Small intestine (tissue), 16 donors: ENCODE measurements at places on chromosomes 5 and 9. TPM values are rescaled to one million over a fixed set of nuclear protein-coding genes. Genes with fewer than 3 reads are reported as not detected.

The C5orf63 gene
- polyA plus RNA-seq, result 4.9 TPM

The ANGPTL2 gene
- polyA plus RNA-seq, result 5.6 TPM

The PRR16 gene
- polyA plus RNA-seq, result 2.4 TPM

The PHF24 gene
- polyA plus RNA-seq, result 0.15 TPM

The SAXO1 gene
- polyA plus RNA-seq, result 0.01 TPM

The HMCN2 gene
- 10.6 TPM for polyA plus RNA-seq

The SNCAIP gene
- not detected for polyA plus RNA-seq

The MYMK gene
- not detected for polyA plus RNA-seq

The HAVCR1 gene
- not detected for polyA plus RNA-seq

The SLC6A3 gene
- polyA plus RNA-seq, result 0.30 TPM

The PCDHGC4 gene
- polyA plus RNA-seq, result not detected

The FOXI1 gene
- 0.09 TPM for polyA plus RNA-seq

The PCDHB5 gene
- 0.99 TPM for polyA plus RNA-seq

GRCh38 chr5:169904059-169904458, 76.2 kb downstream of the INSYN2B start:
- DNase-seq, result no peak

DNA sequence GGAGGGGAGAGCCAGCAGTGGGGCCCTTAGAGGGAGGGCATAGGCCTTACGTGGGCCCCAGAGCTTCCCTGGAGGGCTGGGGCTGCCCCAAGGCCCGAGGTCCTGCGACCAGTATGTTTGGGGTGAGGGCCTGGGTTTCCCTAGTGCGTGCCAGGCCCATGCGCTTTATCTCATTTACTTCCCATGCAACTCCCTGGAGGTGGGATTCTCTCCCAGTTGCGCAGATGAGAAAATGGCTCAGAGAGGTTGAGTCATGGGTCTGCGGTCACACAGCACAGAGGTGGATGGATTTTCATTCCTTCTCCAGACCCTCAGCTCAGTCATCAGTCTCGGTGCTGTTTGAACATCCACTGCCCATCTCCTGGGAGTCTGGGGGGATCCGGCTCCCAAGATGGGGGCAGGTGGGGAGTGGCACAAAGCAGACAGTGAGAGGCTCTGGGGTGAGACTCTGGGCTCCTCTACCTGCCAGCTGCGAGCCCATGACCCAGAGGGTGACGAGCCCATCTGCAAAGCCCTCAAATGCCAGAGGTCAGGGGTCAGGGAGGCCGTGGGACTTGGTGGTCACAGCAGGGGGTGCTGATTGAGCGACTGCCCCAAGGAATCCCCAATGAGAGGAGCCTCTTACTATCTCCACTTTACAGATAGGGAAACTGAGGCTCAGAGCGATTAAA, 171.2 kb downstream of the GAPVD1 start:
- no peak for DNase-seq

GRCh38 chr5:1032551-1033027, 24.0 kb downstream of the NKD2 start:
- no peak for DNase-seq

- no peak for DNase-seq
Observed at GRCh38 chr9:83714329-83714728, 6.6 kb upstream of the UBQLN1 start.

DNA sequence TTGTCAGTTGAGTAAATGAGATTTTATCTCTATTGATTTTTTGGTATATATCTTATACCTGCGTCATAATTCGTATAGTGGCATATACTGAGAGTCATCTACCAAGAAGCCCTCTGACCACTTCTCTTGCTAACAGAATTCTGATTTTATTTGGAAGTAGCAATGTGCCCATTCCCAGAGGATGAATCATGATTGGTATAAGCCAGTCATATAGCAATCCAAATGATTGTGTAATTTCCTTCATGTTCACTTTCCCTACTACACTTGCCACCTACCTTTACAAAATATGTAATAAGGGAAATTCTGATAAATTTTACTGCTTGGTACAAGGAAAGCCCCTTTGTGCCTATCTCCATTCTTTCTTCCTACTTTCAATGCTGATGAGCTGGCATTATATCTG, 16.1 kb upstream of the ZNF462 start:
- no peak for DNase-seq

DNA sequence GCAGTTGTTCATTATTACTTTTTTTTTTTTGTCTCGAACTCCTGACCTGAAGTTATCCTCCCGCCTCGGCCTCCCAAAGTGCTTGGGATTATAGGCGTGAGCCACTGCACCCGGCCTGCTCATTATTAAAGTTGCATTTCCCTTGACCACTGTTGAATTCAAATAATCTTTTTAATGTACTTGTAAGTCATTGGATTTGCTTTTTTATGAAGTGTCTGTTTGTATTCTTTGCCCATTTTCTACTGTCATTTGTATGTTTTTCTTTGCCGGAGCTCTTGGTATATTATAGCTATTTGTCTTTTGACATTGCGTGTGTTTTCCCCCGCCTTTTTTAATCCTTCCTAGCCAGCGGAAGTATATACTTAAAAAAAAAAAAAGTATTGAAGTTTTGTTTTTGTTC, 22.0 kb downstream of the LRRTM2 start:
- DNase-seq, result no peak

- DNase-seq, result no peak
Observed at GRCh38 chr5:35405938-35406337, 175.7 kb upstream of the PRLR start.

DNA sequence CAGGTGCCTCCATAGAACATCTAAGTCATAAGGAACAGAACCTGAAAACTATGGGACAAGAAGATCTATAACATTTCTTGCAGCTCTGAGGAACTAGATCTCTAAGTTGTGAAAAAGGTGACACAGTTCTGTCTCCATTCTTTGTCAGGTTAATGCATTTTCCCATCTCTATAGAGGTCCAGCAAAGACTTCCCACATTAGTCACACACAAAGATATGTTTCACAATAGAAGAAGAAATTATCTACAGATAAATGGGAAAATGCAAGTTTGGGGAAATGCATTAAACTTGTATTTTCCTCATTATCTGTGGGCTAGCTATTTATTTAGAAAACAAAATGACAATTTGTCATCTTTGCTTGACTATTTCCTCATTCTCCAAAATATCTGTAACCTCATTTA, 458.6 kb upstream of the PAPPA start:
- no peak for DNase-seq

DNA sequence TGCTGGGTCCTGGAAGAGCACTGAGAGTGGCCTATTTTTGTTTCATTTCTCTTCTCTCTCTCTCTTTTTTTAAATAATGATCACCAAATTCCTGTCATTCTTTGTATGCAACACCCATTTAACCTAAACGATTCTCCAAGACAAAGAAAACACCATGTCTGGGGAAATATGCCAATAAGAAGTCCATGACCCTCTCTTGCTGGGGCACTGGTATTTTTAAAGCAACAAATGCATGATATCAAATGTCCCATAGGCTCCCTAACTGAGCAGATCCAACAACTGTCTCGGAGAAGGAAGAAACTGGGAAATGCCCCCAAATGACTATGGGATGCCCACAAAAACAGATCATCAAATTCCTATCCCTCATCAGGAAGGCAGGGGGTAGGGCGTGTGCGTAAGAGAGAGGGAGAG, 567.4 kb downstream of the CCDC171 start:
- no peak for DNase-seq

GRCh38 chr5:59760785-59761348, 132.7 kb downstream of the PDE4D start:
- DNase-seq, result no peak

GRCh38 chr9:37144762-37145161, 24.4 kb downstream of the ZCCHC7 start:
- DNase-seq, result no peak

- peak; percentile 95 for DNase-seq
Observed at GRCh38 chr5:80181618-80182211, 74.1 kb downstream of the SERINC5 start.

DNA sequence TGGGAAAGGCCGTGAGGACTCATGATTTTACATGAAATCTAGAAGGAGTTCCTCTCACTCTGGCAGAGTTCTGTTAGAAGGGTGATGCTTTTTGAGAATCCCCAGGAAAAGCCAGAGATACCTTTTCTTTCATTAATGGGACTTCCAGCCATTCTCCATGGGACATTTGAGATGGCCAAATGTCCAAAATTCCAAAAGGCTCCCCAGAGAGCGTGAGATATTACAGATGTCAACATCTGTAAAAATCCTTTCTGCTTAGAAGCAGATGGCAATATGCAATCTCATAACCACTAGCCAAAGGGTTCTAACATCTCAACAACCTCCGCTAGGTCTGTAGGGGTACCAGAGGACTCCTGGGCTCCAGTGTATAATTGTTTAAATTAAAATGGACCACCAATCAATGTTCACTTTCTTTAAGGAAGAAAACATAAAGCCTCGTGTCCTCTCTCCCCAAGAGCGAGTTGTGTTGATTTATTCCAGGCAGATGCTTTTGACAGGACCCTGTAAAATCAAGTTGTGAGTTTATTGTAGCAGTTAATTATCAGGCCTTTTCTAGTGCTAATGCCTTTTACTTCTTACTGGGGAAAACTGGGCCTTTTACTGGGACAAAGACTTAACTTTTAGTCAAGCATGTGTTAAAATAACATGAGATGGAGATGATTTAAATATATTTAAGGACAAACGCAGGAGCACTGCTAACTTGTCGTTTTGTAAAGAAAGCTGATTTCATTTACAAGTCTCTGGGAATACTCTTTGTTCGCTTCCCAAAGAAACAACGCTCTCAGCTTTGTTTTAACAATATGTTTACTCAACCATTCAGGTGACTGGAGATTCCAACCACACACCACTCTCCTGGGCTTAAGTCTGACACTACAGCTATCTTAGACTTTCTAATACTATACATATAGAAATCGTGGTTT, 4.8 kb downstream of the GAS1 start:
- DNase-seq, result no peak

DNA sequence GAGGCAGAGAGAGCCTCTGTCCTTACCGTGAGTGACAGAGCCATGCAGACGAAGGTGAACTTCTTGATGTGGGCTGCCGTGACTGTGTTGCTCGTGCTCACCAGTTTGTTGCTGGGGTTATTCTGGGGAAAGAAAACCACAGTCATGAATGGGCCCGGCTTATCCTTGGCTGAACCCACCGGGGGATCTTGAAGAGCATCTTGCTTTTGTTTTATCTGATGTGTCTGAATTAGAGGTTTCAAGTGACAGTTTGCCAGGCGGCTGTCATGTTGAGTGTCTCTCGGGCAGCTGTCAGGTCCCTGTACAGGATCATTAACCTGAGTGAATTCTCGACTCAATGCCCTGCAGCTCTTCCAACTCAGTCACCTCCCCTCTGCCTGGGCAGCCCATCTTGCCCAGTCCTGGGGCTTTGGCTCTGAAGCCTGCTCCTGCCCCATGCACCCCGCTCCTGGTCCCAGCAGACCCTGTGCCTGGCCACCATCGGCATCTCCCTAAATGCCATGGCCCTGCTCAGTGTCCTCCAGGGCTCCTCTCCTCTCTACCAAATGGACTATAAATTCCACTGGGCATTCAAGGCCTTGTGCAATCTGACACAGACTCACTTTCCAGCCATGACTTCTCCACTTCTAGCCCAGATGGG, 77.4 kb downstream of the OTULIN start:
- DNase-seq, result no peak

DNA sequence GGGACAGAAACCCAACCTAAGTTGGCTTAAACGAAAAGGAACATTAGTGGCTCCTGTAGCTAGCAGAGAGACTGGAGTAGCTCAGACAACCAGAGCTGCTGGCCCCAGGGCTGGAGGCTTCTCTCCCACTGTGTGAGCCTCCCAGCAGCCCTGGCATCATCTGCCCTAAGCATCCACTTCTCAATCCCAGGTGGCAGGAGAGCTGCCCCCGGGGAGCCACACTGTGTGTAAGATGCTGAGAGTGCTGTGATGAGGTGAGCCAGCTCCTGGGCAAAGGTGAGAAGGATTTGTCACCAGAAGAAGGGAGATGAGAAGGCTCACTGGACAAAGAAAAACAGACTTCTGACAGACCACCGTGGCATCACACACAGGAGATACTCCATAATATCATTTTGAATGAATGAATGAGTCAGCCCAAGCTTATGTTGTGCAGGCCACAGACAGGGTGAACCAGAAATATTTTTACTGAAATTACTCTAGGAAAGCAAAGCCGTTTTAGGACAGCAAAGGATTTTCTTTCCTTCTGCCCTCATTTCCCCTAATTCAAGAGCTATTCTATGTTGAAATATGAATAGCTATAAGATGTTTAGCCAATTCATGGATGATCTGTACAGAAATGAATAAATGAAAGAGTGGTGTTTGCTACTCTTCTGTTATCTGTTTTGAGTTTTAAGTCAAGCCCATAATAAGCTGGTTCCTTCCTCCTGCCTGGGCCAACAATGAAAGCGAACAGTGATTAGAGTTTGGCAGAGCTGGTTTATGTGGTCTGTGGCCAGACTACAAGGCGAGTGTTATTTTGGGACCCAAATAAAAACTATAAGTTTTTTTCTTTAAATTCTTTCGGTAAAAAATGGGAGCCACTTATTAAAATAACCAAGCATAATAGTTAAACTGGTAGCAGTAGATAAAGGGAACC, 57.4 kb upstream of the ECM2 start:
- no peak for DNase-seq

- DNase-seq, result no peak
Observed at GRCh38 chr9:124214116-124214515, 43.6 kb upstream of the NEK6 start.

DNA sequence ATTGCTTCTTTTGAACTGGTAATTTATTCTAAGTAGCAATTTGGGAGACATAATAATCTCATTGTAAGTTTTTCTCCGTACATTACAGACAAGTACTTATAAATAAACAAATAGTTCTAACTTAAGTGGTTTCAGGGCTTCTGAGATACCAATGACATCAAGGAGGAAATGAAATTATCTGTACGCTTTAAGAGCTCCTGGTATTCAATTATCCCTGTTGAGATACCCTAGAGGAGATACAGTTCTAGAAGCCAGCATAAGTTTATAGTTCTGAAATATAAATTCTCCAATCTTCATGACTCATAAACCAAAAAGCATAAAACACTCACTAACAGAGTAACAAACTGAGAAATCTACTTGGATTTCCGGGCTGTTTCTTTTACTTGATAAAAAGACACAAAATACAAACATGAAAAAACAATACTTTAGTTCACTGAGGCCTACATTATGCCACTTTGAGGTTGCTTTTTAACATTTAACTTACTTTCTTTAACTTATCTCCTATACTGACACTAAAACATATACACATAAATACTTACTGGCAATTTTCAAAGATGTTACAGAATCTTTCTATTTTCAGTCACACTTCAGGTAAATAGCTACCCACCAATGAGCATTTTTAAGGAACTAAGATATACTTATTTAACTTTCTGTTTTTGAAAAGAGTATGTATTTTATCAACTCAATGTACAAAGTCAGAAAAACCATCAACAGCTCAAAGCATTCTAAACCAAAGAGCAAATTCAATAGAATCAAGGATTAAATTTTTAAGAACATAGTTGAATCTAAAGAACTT, 7.5 kb downstream of the DCTN4 start:
- no peak for DNase-seq

GRCh38 chr5:148860599-148860998, 34.2 kb downstream of the ADRB2 start:
- no peak for DNase-seq
